Bronchial epithelial cell (primary cell): ENCODE measurements at places on chromosomes 2 and 18.
A peak's percentile ranks its signal among the peaks of the same experiment; 100 is the strongest.

DNA sequence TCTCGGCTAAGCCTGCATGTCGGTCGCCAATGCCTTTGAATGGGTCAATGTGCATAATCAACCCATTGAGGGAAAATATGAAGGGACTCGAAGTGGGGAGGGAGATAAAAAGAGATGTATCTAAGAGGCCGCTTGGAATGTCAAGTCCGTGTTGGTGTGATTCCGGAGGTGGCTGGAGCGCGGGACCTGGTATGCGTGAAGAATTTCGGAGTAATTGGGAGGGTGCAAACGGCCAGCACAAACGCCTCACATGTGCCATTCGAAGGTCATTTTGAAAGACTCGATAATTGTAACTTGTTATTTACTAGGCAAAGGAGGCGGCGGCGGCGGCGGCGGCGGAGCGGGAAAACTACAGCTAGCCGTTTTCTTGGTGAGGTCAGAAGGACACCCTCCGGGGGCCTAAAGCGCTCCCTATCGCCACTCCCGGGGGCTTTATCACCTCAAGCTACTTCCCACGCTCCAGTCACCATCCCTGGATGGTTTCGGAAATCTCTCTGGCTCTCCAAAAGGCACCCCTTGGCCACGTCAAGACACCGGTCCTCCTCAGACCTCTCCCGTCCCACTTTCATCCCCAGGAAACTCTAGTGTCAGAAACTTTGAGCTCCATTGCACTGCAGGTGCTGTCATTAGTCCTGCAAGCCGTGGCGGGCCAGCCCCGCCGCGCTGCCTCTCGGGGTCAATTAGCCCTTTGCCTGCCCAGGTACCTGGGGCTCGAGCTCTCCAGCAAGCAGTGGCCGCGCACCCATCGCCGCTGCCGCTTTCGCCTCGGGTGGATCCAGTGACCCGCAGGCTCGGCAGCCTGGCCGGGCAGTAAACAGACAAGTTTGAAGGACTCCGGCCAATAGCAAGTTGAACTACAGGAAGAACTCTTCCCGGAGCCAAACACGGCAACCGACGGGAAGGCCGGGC is 1.5 kb downstream of the ERBB4 start:
- DNase-seq: no peak

DNA sequence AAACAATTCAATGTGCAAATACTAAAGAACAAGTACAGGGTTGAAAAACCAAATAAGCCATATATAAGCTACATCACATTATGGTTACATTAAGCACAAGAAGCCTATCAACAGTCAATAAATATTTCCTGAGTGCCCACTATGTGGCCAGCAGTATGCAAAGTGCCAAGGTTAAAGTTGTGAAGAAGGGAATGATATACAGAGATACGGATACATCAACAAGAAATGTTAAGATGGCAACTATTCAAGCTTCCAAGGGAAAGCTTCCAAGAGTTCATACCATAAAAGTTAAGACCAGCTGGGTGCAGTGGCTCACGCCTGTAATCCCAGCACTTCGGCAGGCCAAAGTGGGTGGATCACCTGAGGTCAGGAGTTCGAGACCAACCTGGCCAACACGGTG is 14.0 kb downstream of the DYM start:
- no peak for DNase-seq

- DNase-seq: no peak
Observed at GRCh38 chr18:6200204-6200774, 214.4 kb downstream of the L3MBTL4 start.

- no peak for DNase-seq
Observed at GRCh38 chr2:185790361-185790760, 51.8 kb downstream of the FSIP2 start.

GRCh38 chr18:49167084-49167483 is 216.3 kb upstream of the SMAD7 start:
- no peak for DNase-seq

DNA sequence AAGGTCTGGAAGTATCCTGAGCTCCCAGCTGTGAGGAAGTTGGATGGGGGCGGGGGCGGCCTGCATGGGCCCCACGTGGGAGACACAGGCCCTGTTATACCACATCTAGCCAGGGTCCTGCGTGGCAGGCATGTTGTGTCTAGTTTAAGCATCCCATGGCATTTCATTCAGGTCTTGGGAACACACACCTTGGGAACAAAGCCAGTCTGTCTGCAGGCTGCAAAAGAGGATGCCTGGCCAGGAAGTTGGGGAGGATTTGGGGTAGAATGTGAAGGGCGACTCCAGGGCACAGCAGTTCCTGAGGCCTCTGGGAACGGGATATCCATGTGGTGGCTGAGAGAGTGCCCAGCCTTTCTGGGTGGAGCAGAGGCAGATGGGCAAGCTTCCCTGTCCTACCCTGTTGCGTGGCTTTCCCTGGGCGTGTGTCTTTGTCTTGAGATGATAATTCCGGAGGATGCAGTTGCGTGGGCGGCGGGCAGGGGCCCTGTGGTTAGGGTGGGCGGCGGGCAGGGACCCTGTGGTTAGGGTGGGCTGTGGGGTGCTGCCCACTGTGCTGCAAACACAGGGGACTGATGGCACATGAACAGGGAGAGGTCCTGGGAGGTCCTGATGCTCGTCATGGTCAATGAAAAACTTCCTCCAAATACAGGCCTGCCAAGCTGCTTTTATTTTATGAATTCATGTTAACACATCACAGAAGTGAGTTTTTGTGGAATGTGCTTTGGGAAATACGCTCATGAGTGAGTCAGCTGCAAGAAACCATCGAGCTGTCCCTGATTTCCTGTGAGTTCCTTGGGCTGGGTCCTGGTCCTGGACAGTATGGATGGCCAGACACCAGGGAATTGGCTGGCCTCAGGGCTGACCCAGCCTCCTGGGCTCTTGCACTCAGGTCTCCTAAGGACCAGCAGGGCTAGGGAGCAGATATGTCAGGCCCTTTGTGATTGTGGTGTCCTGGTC is 90.0 kb upstream of the HS6ST1 start:
- peak; percentile 68 for DNase-seq

GRCh38 chr2:163659224-163659623 is 76.6 kb downstream of the FIGN start:
- DNase-seq: peak; percentile 88

- peak; percentile 90 for DNase-seq
Observed at GRCh38 chr18:23857756-23858155, 156.8 kb upstream of the TTC39C start.

GRCh38 chr2:159010340-159010739 is 41.9 kb downstream of the TANC1 start:
- DNase-seq: peak; percentile 67

DNA sequence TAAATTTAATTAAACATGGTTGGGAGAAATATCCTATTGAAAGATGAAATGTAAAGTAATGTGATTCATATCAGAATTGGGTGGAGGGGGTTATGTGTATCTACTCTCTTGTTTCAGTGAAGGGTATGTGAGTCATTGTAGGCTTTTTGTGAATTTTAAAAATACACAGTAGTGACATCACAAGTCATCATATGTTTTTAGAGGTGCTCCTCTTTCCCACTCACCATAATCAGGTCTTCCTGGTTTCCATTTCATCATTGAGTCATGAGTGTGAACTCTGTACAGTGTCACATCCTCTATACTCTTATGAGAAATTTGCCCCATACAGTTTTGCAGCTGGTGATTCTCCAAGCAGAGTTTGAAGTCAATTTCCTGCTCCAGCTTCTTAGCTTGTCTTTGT is 18.8 kb downstream of the FSIP2 start:
- peak; percentile 93 for DNase-seq

- DNase-seq: no peak
Observed at GRCh38 chr2:178119179-178119922, 7.1 kb downstream of the RBM45 start.

DNA sequence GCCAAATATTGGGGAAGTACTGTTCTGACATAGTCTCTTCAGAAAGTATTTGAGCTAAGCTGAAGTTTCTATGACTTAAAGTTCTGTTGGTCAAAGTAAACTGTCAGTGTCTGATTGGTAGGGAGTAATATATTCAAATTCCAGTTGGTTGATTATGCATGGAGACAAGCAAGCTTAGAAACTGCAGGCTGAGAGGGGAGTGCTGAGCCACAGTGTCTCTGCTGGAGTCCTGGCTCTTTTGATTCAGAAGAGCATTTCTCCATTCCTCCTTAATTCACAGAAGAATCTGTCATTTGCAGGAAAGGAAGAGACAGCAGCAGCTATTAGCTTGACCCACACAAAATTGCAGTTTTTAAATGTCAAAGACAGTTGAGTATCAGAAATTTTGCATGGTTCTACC is 201.4 kb upstream of the TMEM200C start:
- DNase-seq: no peak

DNA sequence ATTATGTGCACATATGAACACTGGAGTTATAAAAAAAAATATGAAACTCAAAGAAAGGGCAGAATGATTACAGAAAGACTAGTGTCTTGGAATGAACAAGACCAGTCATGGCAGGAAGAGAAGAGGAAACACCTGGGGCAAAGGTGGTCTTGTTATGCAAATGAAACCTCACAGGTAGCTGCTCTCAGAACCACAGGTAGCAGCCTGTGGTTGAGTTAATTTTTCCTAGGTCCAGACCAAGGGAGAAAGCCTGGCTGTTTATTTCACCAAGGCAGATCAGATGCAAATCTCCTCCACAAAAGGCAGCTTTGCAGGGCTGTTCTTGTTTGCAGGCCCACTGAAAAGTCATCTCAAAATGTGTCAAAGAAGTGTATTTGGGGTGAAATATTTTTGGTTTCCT is 785.8 kb downstream of the RNF144A start:
- DNase-seq: peak; percentile 15

DNA sequence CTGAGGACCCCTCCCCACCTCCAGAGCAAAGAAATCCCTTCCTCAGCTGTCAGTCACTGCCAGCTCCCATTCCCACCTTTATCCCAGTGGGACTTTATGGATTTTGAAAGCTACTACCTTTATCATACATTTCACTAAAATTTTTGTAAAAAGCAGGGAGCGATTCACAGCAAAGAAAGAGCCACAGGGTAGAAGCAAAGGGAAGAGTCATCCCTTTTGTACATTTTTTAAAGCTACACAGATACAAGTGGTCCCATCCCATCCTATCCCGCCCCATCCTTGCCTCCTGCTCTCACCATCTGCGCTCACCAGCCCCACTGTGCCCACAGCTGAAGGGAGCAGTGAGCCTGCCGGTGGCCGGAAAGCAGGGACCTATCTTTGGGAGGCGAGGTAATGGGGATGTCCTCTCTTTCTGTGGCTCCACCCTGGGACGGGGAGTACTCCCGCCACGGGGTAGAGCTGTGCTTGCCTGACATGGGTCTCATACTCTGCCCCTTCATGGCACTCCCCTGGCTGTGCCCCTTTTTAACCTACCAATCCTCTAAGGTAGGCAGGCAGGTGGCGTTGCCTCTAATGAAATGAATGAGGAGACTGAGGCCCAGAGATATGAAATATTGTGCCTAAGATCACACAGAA is 13.2 kb downstream of the SH2D6 start:
- no peak for DNase-seq

DNA sequence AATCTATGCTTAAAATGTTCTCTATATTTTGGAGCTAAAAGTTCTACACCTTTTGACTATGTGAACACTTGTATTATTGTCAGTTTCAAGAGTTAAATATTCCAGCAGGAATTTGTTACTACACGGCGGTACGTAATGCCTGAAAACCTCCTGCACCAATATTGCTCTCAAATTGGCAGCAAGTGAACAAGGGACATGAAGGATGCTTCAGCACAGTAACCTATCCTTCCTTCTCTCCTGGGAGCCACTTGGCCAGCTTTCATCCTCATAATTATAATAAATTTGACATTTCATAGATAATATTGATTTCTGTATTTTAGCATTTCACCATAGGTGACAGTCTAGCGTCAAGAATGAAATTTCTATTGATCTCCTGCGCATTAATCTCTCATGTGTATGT is 197.6 kb downstream of the NR4A2 start:
- no peak for DNase-seq

DNA sequence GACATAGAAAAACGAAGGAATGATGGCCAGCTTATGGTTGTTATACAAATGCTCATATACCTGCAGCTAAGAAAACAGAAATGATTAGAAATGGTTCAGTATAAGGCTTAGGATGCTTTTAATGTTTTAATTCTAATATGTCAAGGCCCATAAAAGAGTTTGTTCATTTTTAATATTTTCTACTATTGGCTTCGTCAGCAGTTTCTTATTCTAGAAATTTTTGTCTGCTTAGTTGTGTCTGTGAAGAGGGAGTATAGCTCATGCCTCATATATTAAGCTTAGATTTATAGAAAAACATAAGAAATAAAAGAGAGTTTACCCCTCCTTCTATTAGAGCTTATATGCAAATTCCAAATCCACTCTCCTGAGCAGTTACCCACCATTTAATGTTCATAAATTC is 292.6 kb downstream of the SLC8A1 start:
- no peak for DNase-seq

GRCh38 chr2:55047677-55048299 is 2.5 kb downstream of the RTN4 start:
- DNase-seq: peak; percentile 86

DNA sequence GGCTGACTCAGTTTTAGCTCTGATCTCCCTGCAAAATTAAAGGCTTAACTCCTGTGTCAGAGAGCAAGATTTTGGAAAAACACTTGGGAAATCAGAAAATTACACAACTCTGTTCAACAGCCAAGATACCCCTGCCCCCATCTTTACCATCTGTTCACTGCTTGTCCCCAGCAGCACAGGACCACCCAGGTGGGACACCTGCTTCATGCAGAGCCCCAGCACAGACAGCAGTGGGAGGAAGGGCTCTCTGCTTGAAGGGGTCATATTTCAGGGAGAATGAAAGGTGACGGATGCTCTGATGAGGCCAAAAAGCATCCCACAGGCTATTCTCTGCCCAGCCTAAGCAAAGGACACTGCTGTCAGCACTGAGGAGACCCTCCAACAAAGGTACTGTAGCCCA is 584.6 kb upstream of the KLHL29 start:
- no peak for DNase-seq
